ENCODE measurements at places on chromosomes 6 and 20. TPM values are rescaled to one million over a fixed set of nuclear protein-coding genes. Genes with fewer than 3 reads are reported as not detected.

DNMT3B gene
- 1.2 TPM for total RNA-seq

SH3BGRL2 gene
- 1.1 TPM for total RNA-seq

DEFB132 gene
- not detected for total RNA-seq

TOP1 gene
- total RNA-seq: 26.4 TPM

UNC93A gene
- not detected for total RNA-seq

SSTR4 gene
- total RNA-seq: not detected

SLC25A27 gene
- total RNA-seq: 14.9 TPM

SNX21 gene
- total RNA-seq: 34.2 TPM

B3GALT4 gene
- 8.7 TPM for total RNA-seq

TCF15 gene
- under 0.01 TPM for total RNA-seq

LST1 gene
- total RNA-seq: not detected

OGFRL1 gene
- 18.4 TPM for total RNA-seq

Data from melanocyte of skin (primary cell).